Left lung (tissue), 14 donors: ENCODE measurements at places on chromosomes 2 and 18.

- DNase-seq = no peak
These were observed 153.6 kb downstream of the NCKAP5 start for GRCh38 chr2:133414486-133415209.

DNA sequence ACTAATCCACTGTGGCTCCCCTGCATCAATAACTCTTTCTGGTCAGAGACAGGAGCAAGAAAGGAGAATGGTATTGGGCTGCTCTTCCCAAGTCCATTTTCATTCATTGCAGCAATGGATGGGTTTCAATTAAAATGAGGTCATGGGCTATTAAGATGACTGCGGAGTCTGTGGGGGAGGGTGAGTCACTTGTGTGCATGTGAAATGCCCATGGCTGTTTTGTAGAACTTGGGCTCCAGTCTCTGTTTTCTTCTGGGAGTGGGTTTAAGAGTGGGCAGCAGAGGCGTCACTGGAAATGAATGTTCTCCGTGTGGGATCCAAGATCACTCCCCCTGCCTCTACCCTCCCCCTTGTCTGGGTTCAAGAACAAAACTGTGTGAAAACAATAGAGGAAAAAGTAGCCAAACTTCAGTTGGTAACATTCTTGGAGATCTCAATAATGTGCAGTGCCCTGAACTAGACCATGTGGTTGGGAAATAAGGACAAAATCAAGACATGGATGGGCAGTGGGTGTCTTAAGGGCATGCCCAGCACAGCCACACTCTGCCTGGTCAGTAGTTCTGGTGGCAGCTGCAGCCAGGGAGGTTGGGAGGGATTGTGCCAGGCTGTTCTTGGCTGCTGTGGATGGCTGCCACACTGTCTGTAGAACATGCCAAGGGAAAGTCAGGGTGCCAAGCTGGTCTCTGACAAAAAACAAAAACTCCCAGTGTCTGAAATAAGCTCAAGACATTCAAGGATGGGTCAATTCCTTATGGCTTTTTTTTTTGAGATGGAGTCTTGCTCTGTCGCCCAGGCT lies 68.2 kb upstream of the CXCR4 start:
- no peak for DNase-seq

- DNase-seq = no peak
These were observed 83.7 kb downstream of the FMNL2 start for GRCh38 chr2:152418688-152419087.

DNA sequence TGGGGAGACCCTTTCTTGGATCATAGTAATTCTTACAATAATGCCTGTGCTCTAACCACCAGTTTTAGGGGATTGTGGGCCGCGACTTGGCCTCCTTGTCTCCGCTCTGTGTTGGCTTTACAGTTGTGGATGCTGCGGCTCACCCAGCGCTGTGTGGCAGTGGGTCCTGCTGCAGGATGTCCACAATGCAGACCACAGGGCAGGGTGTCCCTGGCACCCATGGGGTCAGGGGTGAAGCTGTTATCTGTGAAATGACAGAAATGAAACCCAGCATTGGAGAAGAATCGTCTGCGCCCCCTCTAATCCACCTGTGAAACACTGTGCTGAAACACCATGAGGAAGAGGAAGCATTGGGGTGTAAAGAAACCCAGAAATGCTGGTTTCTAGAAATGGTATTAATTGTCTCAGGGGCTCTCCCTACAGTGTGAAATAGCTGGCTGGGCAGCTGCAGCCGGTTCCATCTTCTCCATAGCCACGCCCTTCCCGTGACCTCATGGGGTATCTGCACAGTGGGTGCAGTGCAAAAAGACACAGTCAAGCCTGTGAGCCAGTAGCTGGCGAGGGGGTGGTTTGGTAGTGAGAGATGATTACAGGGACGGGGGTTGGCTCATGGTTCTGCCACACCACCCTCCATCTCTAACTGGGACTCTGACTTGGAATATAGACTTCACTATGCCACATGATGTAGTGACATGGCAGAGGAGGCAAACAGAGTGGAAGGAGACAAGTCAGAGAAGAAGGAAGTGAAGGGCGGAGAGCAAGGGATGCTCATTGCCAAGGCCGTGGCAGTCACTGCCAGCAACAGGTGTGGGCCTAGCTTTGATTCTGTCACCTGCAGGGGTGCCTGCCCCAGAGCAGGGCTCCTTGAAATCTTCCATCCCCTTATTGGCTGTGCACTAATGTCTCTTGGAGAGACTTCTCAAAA lies 16.2 kb downstream of the INPP4A start:
- DNase-seq = no peak

DNA sequence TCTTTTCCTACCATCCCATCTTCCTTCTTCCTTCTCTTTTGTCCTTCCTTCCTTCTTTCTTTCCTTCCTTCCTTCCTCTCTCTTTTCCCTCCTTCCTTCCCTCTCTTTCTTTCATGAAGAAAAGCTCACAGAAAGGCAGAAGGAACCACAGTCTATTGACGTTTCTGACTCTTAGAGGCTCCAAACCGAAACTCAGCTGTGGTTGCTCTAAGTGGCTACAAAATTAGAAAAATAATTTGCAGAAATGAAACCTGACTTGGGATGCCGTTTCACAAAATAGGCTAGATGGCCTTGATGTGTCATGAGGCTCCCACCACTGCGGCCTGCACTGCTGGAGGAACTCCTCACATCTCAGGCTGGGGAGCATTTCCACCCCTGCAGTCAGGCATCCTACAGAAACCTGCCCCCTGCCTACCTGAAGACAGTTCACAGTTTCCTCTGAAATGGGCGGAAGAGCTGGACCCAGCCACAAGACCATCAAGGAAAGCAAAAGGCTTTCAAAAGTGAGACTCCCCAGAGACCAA lies 165.6 kb downstream of the SMAD7 start:
- DNase-seq = peak; percentile 60

GRCh38 chr2:50026236-50026635 lies 871.9 kb upstream of the FSHR start:
- DNase-seq = no peak

- DNase-seq = no peak
These were observed 285.1 kb upstream of the SLC14A2 start for GRCh38 chr18:45330170-45330594.

GRCh38 chr2:118130385-118130784 lies 42.1 kb downstream of the INSIG2 start:
- no peak for DNase-seq
